Activated CD4-positive, alpha-beta memory T cell treated with anti-CD3 and anti-CD28 coated beads, Interleukin-2, amount 10 ng/mL, durations not matched to agents 7 days and 5 days (primary cell): ENCODE measurements at places on chromosomes 2 and 18.

GRCh38 chr2:239193925-239194677, 206.7 kb downstream of the HDAC4 start:
- no peak overlapping the region for H3K4me3 ChIP-seq
- DNase-seq = no peak
- H3K27me3 ChIP-seq = no peaks in the 10 kb centered on the region
- no peak overlapping the region for H3K27ac ChIP-seq
- H3K36me3 ChIP-seq = peaks cover 31% of the 10 kb centered on the region
- H3K4me1 ChIP-seq = no peaks in the 10 kb centered on the region

- H3K36me3 ChIP-seq = peaks cover 91% of the 10 kb centered on the region
- no peak overlapping the region for H3K27ac ChIP-seq
- peak overlapping the region; percentile 35 for H3K4me3 ChIP-seq
- peaks cover 96% of the 10 kb centered on the region for H3K4me1 ChIP-seq
Measured at GRCh38 chr2:216116418-216116817, 7.3 kb downstream of the XRCC5 start.

DNA sequence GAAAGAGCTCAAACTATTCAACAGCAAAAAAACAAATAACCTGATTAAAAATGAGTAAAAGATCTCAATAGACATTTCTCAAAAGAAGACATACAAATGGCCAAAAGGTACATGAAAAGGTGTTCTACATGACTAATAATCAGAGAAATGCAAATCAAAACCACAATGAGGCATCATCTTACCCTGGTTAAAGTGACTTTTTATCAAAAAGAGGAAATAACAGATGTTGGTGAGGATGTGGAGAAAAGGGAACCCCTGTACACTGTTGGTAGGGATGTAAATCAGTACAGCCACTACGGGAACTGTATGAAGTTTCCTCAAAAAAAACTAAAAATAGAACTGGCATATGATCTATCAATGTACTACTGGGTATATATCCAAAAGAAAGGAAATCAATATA, 39.8 kb upstream of the TMEM163 start:
- H3K27me3 ChIP-seq = peaks cover 56% of the 10 kb centered on the region
- peaks cover 6% of the 10 kb centered on the region for H3K4me1 ChIP-seq
- no peak for DNase-seq
- H3K27ac ChIP-seq = no peak overlapping the region
- H3K36me3 ChIP-seq = peaks cover 3% of the 10 kb centered on the region
- H3K4me3 ChIP-seq = no peak overlapping the region

DNA sequence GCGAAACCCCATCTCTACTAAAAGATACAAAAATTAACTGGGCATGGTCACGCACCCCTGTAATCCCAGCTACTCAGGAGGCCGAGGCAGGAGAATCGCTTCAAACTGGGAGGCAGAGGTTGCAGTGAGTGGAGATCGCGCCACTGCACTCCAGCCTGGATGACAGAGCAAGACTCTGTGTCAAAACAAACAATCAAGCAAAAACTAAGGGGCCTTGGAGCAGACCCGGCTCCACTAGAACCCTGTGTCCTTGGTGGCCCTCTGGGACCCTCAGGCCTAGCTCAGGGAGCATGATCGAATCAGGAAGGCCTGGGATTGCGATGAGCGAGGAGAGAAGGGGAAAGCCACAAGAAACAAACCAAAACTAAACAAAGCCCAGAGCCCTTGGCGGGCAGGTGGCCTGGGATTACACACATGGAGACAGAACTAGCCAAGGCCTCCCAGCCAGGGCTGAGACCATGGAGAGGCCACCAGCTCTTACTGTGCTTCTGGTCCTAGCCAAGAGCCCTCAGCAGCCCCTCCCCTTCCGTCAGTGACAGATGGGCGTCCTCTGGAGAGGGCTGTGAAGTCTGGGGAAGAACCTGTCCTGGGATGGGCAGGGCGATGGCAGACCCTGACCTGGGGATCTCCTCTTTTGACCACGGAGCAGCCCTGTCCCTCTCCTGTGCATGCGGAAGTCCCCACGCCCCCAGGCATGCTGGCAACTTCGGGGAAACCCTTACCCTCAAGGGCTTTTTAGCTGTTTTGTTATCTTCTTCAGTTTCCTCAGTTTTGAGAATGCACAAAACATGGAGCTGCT, 27.4 kb upstream of the CATIP start:
- peaks cover 11% of the 10 kb centered on the region for H3K27me3 ChIP-seq
- H3K36me3 ChIP-seq = no peaks in the 10 kb centered on the region
- no peak overlapping the region for H3K4me3 ChIP-seq
- DNase-seq = no peak
- H3K27ac ChIP-seq = no peak overlapping the region

- no peaks in the 10 kb centered on the region for H3K36me3 ChIP-seq
- peaks cover 39% of the 10 kb centered on the region for H3K27me3 ChIP-seq
- H3K27ac ChIP-seq = no peak overlapping the region
Measured at GRCh38 chr2:236676136-236676873, 106.7 kb downstream of the ACKR3 start.

- H3K36me3 ChIP-seq = no peaks in the 10 kb centered on the region
- no peaks in the 10 kb centered on the region for H3K27me3 ChIP-seq
- no peak overlapping the region for H3K27ac ChIP-seq
- no peaks in the 10 kb centered on the region for H3K4me1 ChIP-seq
- DNase-seq = no peak
Measured at GRCh38 chr2:154032220-154032619, 160.5 kb downstream of the GALNT13 start.

DNA sequence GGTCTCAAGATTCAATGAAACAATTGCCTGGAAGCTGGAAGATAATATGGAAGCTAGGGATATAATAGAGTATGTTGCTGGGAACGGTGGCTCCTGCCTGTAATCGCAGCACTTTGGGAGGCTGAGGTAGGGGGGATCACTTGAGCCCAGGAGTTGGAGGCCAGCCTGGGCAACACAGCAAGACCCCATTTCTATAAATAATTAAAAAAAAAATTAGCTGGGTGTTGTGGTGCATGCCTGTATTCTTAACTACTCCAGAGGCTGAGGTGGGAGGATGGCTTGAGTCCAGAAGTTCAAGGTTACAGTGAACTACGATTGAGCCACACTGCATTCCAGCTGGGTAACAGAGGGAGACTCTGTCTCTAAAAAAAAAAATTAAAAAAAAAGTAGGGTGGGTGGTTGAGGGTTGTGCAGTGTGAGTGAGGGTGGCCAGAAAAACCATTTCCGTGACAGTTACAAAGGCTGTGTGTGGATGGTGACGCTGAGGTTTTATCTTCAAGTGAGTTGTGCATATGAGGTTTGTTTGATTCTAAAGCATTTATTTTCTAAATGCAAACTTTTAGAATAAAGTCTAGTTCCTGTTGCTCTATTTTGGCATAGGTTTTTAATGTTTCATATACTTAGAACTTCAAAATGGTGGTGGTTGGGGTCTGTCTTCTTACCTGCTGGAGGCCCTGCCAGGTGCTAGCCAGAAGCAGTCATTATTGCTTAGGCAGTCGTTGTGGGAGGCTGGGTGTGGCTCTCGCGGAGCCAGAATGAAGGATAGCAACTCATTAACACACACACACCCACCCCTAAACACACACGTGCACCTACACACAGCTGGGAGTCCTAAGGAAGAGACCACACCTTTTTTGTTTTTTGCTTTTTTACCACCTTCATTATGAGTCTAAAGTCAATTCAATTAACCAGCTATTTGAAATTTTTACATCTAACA, 4.7 kb upstream of the IL1R2 start:
- H3K27me3 ChIP-seq = peaks cover 14% of the 10 kb centered on the region
- no peaks in the 10 kb centered on the region for H3K4me1 ChIP-seq
- DNase-seq = no peak
- H3K27ac ChIP-seq = no peak overlapping the region

DNA sequence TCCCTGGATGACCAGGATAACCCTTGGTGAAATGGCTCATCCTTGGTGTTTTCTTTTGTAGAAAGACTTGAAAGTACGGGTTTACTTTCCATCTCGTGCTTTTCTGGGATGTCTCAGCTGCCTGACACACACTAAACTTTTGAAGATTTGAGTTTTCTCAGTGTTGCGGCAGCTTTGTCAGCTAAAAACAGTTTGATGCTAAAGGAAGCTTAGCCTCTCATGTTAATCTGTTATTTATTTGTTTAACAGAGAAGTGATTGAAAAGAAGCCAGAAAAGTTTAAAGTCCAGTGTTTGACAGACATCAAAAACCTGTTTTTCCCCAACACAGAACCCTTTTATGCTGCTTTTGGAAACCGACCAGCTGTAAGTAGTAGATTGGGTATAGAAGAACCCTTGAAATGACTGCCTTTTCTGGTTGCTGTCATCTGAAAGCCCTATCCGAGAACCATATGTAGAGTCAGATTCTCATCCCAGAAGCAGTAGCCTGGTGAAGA, 72.8 kb downstream of the LPIN1 start:
- no peak overlapping the region for H3K4me3 ChIP-seq
- peaks cover 80% of the 10 kb centered on the region for H3K36me3 ChIP-seq
- H3K27me3 ChIP-seq = no peaks in the 10 kb centered on the region
- no peaks in the 10 kb centered on the region for H3K4me1 ChIP-seq

GRCh38 chr2:164560181-164560792, 61.0 kb downstream of the GRB14 start:
- no peaks in the 10 kb centered on the region for H3K4me1 ChIP-seq
- H3K27me3 ChIP-seq = no peaks in the 10 kb centered on the region
- no peak overlapping the region for H3K4me3 ChIP-seq
- no peaks in the 10 kb centered on the region for H3K36me3 ChIP-seq

- DNase-seq = no peak
- H3K36me3 ChIP-seq = no peaks in the 10 kb centered on the region
- no peaks in the 10 kb centered on the region for H3K4me1 ChIP-seq
- no peak overlapping the region for H3K4me3 ChIP-seq
- H3K27me3 ChIP-seq = no peaks in the 10 kb centered on the region
Measured at GRCh38 chr18:27520401-27520800, 335.3 kb upstream of the CHST9 start.
